ENCODE measurements at places on chromosomes 6 and 20. TPM values are rescaled to one million over a fixed set of nuclear protein-coding genes. Genes with fewer than 3 reads are reported as not detected.

DNA sequence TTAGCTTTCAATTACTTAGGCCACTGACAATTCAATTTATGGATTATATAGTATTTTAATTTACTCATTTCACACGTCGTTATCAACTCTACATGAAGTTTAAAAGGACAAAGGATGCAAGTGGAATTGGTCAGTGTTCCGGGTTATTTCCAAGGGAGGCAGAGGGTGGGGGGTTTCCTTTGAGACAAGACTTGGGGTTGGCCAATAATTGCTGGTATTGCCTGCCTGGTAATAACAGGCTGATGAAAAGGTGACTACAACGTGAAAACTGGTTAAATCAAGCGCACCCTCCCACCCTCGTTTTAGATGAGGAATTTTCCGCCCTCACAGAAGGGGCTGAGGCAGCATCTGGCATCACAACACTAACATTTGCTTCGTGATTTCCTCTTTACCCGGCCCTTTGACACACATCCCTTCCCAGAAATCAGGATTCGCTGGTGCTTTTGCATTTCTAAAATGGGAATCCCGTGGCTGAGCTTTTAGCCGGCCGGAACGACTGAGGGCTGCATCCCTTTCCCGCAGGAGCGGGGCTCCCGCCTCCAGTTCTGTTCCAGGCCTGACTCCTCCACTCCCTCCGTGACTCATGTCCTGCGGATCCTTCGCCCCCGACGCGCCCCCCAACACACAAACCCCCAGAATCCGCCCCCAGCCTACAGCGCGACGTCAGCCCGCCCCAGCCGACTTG is 999 bp upstream of the PIM1 start:
- peak overlapping the region; percentile 83 for H3K4me3 ChIP-seq
- no peaks in the 10 kb centered on the region for H3K27me3 ChIP-seq
- peaks cover 32% of the 10 kb centered on the region for H3K4me1 ChIP-seq
- peaks cover 17% of the 10 kb centered on the region for H3K36me3 ChIP-seq

DNA sequence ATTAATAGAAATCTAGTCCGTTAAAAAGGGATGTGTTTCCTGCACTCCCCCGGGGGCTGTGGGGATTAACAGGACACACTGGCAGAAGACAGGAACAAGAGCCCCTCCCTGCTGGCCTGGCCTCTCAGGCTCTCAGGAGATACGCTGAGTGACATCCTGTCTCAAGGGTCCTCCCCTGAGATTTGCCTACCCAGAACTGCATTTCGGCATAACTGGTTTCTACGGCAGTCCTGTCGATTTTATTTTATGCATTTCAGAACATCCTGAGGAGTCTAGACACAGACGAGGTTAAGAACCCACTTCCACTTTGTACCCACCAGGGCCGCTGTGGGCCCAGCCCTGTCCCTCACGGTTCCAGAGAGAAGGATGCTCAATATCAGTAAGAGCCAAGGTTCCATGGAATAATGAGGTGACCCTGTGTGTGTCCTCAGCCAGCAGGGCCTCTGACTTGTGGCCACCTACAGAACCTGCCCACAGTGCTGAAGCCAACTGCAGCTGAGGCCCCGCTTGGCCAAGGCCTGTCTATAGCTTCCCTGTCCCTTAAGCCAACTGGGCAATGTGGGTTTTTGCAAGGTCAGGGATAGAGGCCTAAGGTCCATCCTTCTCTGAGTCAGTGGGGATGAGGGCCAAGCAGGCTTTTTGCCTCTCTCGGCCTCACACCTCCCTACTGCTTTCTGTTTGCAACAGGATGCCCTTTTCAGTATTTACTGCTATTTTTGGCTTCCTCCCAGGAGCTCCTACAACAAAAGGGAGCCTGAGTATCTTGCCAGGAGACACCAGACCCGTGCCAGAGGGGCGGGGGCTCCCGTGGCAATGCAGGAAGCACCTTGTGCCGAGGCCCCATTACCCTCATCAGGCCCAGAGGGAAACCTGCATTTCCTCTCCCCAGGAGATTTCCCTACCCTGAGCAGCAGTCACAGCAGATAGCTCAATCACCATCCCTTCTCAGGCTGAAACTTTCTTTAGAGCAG is 14.7 kb downstream of the UQCC2 start:
- peak overlapping the region; percentile 40 for H3K27ac ChIP-seq
- no peaks in the 10 kb centered on the region for H3K27me3 ChIP-seq
- peak; percentile 77 for DNase-seq
- H3K4me1 ChIP-seq = peaks cover 49% of the 10 kb centered on the region
- H3K36me3 ChIP-seq = peaks cover 93% of the 10 kb centered on the region
- H3K4me3 ChIP-seq = no peak overlapping the region

DNA sequence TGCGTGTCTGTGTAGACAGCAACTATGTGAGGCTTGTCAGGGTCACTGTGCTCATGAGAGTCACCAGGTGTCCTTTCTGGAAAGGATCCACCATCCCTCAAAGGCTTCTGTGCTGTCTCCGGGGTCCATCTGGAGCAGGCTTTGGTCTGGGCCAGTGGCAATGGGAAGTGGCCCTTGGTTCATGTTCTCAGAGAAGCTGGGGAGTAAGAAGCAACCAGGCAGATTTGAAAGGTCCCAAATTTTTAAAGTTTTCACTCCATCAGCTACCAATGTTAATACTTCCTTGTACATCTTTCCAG is 68.2 kb downstream of the GCNT2 start:
- no peak for DNase-seq
- H3K36me3 ChIP-seq = no peaks in the 10 kb centered on the region
- H3K27me3 ChIP-seq = no peaks in the 10 kb centered on the region
- no peak overlapping the region for H3K4me3 ChIP-seq
- H3K4me1 ChIP-seq = peaks cover 47% of the 10 kb centered on the region
- H3K27ac ChIP-seq = no peak overlapping the region

DNA sequence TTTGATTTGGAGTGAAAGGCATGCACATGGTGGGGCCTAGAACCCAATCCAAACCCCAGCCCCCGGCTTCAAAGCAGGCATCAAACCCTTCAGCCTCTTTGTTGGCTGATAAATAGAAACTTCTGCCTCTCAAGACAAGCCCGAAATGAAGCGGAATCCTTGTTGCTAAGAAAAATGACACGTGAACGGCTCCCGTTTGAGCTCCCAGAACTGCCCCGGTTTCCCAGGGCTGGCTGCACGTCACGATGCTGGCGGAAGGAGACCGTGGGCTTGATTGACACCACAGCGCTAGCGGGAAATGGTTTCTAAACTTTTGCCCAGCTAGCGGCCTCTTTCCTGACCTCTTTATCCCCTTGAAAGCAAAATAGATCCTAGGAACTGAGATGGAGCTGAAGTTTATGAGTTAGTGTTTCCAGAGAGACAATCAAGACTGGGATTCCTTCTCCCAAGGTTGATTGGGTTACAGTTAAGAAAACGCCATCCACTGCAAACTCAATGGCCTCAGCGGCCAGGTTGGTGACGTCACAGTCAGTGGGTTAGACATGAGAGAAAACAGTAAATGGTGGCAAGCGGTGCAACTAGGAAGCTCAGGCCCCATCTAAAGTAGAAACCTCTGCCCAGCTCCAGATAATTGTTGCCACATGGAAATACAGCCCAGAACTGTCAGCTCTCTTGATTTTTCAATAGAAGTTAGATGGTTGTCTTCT is 117.0 kb downstream of the ANKRD60 start:
- H3K27ac ChIP-seq = no peak overlapping the region
- no peaks in the 10 kb centered on the region for H3K36me3 ChIP-seq
- peaks cover 5% of the 10 kb centered on the region for H3K27me3 ChIP-seq
- no peaks in the 10 kb centered on the region for H3K4me1 ChIP-seq

GRCh38 chr20:64052987-64053840 is 3.8 kb upstream of the SOX18 start:
- H3K27ac ChIP-seq = peak overlapping the region; percentile 59
- no peak for DNase-seq
- no peaks in the 10 kb centered on the region for H3K36me3 ChIP-seq
- H3K4me3 ChIP-seq = no peak overlapping the region

DNA sequence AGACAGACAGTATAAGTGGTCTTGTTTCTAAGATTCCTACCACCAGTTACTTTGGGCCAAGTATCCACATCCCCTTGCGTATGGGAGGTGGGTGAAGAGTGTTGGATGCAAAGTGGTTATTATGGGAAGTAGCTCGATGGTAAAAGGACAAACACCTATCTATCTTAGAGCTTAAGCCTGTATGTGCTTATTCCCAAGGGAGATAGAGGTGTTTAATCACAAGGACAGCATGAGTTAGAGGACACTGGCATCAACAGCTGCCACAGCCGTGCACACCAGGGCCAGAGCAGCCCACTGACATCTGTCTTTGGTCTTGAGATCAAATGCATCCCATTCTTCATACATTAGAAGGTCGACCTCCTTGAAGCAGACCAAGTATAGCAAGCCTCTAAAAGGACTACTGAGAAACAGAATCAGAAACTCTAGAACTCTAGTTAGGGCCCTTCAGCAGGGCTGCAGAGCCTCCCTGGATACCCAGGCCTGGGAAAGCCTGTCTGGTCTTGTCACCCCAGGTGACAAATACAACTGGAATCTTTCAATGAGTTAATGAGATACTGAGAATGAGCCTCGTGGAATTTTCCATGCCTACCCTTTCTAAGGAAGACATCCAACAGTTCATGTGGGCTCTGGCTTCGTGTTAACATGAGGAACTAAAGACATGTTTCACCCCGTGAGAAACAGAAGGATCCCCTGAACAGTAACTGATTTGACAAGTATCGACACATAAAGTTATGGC is 28.7 kb downstream of the TXNDC5 start:
- H3K27ac ChIP-seq = no peak overlapping the region
- no peak for DNase-seq
- no peak overlapping the region for H3K4me3 ChIP-seq
- H3K27me3 ChIP-seq = no peaks in the 10 kb centered on the region
- H3K4me1 ChIP-seq = no peaks in the 10 kb centered on the region
- H3K36me3 ChIP-seq = peaks cover 82% of the 10 kb centered on the region

- H3K4me1 ChIP-seq = no peaks in the 10 kb centered on the region
- H3K4me3 ChIP-seq = no peak overlapping the region
- no peaks in the 10 kb centered on the region for H3K27me3 ChIP-seq
- no peak overlapping the region for H3K27ac ChIP-seq
- H3K36me3 ChIP-seq = no peaks in the 10 kb centered on the region
These were observed 17.5 kb downstream of the COL12A1 start for GRCh38 chr6:75188221-75188925.

- H3K36me3 ChIP-seq = no peaks in the 10 kb centered on the region
- H3K4me3 ChIP-seq = no peak overlapping the region
- H3K4me1 ChIP-seq = peaks cover 20% of the 10 kb centered on the region
- no peak for DNase-seq
- H3K27ac ChIP-seq = peak overlapping the region; percentile 70
These were observed 385.5 kb downstream of the HDGFL1 start for GRCh38 chr6:22954749-22955385.

The DSP gene
- 121 TPM for total RNA-seq

The C6orf118 gene
- not detected for total RNA-seq

The RNF39 gene
- 13.5 TPM for total RNA-seq

The POM121L2 gene
- total RNA-seq = not detected

The SLC22A16 gene
- total RNA-seq = not detected
